GDM1 (cell line): ENCODE measurements at places on chromosomes 11 and 22.

DNA sequence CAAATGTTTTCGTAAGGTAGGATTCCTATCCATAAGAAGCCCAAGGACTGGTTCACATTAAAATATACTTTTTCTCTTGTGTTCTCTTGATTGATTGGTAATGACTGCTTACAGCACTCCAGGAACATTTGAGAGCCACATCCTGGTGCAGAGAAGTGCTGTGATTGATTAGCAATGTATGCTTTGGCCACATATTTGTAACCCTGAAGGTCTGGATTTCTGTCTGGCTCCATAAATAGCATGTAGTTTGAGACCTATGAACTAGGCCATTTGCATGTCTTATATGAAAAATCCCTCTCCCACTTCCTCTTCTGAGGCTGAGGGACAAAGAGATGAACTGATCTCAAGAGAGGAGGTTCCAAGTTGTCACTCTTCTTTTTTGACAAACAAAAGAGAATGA lies 49.3 kb upstream of the CD44 start:
- DNase-seq: no peak

- DNase-seq: no peak
These were observed 13.8 kb upstream of the TFIP11 start for GRCh38 chr22:26525946-26526564.

DNA sequence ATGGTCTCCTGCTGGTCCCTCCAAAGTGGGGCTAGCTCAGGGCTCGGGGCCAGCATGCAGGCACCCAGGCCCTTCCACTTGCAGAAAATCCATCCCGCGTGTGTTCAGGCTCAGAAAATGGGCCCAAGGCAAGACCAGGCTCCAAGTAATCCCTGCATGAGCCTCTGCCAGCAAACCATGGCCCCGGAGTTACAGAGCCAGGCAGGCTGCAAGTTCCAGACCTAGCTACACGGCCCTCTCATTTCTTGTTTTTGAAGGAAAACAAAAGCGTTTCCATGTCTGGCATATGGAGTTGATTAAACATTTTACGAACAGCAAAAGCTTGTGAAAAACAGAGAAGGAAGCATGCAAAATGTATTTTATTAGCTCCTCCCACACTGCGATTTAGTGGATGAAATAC lies 29.7 kb downstream of the KIAA0930 start:
- DNase-seq: no peak

- peak; percentile 61 for DNase-seq
These were observed 21.7 kb downstream of the MIAT start for GRCh38 chr22:26679003-26679629.

DNA sequence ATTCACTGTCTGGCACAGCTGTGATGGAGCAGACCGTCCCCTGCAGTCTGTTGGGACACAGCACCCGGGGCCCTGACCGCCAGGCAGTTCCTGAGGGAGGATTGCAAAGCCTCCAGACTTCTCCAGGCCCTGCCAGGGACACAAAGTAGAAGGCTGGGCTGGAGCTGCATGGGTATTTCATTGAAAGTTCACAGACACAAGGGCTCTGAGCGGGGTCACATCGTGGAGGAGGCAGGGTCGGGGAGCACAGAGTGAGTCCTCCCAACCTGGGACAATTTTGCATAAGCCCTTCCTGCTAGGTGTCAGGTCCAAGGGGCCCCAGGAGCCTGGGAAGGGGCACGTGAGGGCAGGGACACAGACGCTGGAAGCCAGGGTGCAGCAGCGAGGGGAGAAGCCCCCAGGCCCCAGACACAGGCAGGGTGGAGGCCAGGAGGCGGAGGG lies 15.7 kb downstream of the IFITM10 start:
- no peak for DNase-seq

GRCh38 chr11:60396382-60396781 lies at the start of gene MS4A14:
Gene MS4A14 (plus strand): TSS chr11:60396459. CDS start chr11:60396579, 120 bp downstream.
- DNase-seq: no peak

GRCh38 chr11:37946155-37946766 lies 1348.2 kb upstream of the RAG2 start:
- no peak for DNase-seq

GRCh38 chr11:61334434-61335354 lies 1.7 kb downstream of the TKFC start:
- DNase-seq: no peak

DNA sequence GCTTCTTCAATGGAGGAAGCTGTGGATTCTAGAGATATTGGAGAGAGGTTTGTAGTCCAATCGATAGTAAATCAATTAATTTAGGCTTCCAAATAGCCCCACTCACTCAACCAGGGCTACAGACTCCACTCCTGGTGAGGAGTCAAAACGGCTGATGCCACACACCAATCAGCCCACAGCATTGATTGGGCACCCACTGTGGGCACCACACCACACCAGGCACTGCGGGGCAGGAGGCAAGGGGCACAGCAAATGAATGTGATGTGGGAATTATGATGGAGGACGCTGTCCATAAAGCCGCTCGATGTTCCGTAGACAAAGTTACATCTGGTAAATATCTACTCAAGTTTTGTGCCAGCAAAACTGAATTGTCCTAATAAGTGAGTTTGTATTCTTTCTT lies 547.3 kb upstream of the CADM1 start:
- no peak for DNase-seq
